Activated naive CD4-positive, alpha-beta T cell treated with anti-CD3 and anti-CD28 coated beads for 36 hours (primary cell): ENCODE measurements at places on chromosomes 5 and 9. TPM values are rescaled to one million over a fixed set of nuclear protein-coding genes. Genes with fewer than 3 reads are reported as not detected.

Gene PROB1
- 1.1 TPM for total RNA-seq

Gene SNCAIP
- not detected for total RNA-seq

DNA sequence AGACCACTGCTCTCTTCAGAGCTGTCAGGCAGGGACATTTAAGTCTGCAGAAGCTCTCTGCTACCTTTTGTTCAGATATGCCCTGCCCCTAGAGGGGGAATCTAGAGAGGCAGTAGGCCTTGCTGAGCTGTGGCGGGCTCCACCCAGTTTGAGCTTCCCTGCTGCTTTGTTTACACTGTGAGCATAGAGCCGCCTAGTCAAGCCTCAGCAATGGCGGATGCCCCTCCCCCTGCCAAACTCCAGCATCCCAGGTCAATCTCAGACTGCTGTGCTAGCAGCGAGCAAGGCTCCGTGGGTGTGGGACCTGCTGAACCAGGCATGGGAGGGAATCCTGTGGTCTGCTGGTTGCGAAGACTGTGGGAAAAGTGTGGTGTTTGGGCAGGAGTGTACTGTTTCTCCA lies 59.9 kb downstream of the CAVIN4 start:
- H3K4me3 ChIP-seq = no peak overlapping the region
- H3K36me3 ChIP-seq = peaks cover 3% of the 10 kb centered on the region
- H3K27me3 ChIP-seq = peaks cover 19% of the 10 kb centered on the region

- no peak overlapping the region for H3K4me3 ChIP-seq
- H3K4me1 ChIP-seq = no peaks in the 10 kb centered on the region
- H3K27ac ChIP-seq = no peak overlapping the region
- DNase-seq = no peak
These were observed 41.1 kb upstream of the AOPEP start for GRCh38 chr9:94685359-94685758.

Gene CAMK4
- 40.6 TPM for total RNA-seq
